ENCODE measurements at places on chromosomes 5 and 9.

- DNase-seq: no peak
Measured at GRCh38 chr5:94045839-94046782, 304.7 kb upstream of the POU5F2 start.

- DNase-seq: no peak
Measured at GRCh38 chr5:173719731-173720082, 103.3 kb upstream of the BOD1 start.

- DNase-seq: no peak
Measured at GRCh38 chr5:101539315-101539714, 636.2 kb upstream of the ST8SIA4 start.

DNA sequence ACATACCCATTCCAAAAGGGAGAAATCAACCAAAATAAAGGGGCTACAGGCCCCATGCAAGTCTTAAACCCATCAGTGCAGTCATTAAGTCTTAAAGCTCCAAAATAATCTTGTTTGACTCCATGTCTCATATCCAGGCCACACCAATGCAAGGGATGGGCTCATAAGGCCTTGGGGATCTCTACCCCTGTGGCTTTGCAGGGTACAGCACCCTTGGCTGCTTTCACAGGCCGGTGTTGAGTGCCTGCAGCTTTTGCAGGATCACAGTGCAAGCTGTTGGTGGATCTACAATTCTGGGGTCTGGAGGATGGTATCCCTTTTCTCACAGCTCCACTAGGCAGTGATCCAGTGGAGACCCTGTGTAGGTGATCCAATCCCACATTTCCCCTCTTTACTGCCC, 5.0 kb upstream of the SPINK14 start:
- DNase-seq: no peak

GRCh38 chr5:76305269-76305668, 97.8 kb upstream of the IQGAP2 start:
- DNase-seq: no peak

- no peak for DNase-seq
Measured at GRCh38 chr9:126338945-126339344, 12.3 kb downstream of the MVB12B start.

DNA sequence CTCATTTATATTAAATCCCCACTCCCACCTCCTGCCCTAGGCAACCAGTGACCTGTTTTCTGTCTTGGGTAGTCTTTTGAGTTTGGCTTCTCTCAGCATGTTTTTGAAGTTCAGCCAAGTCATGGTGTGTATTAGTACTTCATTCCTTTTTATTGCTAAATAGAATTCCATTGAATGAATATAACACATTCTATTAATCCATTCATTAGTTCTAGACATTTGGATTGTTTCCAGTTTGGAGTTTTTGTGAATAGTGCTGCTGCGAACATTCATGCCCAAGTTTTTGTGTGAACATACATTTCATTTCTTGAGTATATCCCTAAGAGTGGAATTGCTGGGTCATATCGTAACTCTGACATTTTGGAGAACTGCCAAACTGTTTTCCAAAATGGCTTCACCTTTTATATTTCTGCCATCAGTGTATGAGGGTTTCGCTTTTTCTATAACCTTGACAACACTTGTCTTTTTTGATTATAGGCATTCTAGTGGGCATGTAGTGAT, 2.7 kb downstream of the ZNF346 start:
- DNase-seq: no peak

DNA sequence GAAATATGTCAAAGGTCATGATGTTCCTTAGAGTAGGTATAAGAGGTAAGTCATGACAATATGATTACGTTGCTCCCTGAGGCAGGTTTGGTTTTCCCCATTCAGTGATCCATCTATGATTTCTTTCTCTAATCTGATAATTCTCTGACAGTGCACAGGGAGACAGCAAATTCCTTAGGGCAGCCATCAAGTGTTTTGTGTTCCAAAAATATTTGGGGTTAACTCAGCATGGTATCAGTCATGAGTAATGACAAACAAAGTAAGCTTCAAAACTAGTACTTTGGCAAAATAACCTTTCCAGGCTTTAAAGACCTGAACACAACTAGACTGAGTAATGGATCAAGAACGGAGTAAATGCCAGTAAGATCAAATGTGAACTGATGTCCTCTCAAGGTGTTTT, 55.3 kb upstream of the SPATA31E1 start:
- DNase-seq: no peak

- DNase-seq: no peak
Measured at GRCh38 chr9:86508208-86508903, 154.1 kb upstream of the TUT7 start.

DNA sequence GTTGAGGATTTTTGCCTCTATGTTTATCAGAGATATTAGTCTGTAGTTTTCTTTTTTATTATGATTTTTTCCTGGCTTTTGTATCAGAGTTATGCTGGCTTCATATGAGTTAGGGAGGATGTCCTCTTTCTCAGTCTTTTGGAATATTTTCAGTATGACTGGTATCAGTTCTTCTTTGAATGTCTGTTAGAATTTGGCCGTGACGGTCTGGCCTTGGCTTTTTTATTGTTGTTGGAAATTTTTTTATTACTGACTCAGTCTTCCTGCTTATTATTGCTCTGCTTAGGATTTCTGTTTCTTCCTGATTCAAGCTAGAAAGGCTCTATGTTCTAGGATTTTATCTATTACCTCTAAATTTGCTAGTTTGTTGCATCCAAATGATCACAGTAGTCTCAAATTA, 421.9 kb downstream of the CDH10 start:
- no peak for DNase-seq

- no peak for DNase-seq
Measured at GRCh38 chr5:14588145-14588544, 6.6 kb downstream of the OTULINL start.

DNA sequence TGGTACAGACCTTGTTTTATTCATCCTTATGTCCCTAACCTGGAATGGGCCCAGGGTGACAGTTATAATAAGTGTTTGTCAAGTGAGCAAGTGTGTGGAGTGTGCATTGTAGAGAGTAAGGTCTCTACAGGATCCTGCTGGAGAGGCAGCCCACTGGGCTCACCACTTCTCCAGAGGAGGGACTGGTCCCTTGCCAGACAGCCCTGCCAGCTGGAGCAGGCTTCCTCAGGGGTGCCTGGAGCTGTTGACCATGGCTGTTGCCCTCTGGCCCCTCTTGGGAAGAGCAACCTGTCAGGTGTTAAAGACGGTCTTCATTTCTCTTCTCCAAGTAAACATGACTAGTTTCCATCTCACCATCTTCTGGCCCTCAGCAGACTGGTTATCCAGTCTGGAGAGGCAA, 20.0 kb downstream of the IRF1 start:
- no peak for DNase-seq

- no peak for DNase-seq
Measured at GRCh38 chr9:83934569-83935275, 13.5 kb upstream of the KIF27 start.

DNA sequence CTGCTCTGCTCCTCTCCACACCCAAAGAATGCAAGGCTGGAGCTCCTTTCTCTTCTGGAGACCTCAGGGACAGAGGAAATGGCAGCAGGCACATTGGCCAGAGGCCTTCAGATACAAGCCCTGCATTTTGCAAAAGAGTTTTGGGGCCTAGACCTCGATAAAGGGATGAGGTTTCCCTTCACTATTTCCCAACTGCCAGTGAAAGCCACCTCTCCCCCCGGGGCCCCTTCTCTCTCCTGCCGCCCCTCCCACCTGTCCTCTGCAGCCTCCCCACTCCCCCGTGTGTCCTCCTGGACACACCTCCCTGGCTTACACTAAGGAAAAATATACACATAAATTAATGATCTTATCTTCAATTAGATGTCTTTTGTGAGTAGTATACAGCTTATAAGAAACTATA, 21.3 kb upstream of the LMNB1 start:
- DNase-seq: no peak

DNA sequence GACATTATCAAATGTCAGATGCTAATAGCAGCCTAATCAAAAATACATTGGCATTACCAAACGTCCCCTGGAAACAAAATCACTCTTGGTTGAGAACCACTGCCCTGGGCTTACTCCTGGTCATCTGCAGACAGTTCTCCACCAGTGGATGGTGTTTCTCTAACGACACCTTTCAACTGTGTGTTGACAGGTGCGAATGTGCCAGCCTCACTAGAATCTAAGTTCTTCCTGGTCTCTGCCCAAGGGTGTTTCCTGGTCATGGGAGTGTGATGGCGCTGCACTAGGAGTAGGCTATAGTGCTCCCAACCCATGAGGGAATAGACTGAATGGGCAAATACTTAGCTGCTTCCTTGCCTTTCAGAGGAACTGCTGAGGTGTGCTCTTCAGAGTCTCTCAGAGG, 105.9 kb downstream of the MRPS27 start:
- DNase-seq: no peak

GRCh38 chr9:6667633-6668280, 22.2 kb upstream of the GLDC start:
- DNase-seq: no peak

- no peak for DNase-seq
Measured at GRCh38 chr5:122351416-122352157, 39.5 kb downstream of the SNCAIP start.

DNA sequence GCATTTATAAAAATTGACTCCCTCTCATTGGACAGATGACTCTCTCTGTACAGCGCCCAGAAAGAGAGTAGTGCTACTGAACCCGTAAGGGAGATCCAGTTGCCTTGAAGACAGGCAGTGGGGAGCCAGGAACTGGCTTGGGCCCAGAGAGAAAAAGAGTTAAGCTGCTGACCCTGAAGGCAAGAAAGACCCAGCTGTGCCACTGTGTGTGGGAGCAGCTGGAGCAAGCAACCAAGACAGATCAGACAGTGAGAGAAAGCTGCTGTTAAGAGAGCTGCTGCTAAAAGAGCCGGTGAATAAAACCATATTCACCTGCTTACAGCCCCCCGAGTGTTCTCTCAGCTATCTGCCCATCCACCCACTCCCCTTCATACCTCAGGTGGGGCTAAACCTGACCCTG, 149.7 kb upstream of the ADAMTS16 start:
- no peak for DNase-seq

- DNase-seq: no peak
Measured at GRCh38 chr5:13921578-13921977, 22.9 kb downstream of the DNAH5 start.

GRCh38 chr9:37528652-37529471, 43.1 kb downstream of the POLR1E start:
- peak; percentile 49 for DNase-seq

GRCh38 chr5:107413754-107414153, 257.0 kb downstream of the EFNA5 start:
- no peak for DNase-seq

DNA sequence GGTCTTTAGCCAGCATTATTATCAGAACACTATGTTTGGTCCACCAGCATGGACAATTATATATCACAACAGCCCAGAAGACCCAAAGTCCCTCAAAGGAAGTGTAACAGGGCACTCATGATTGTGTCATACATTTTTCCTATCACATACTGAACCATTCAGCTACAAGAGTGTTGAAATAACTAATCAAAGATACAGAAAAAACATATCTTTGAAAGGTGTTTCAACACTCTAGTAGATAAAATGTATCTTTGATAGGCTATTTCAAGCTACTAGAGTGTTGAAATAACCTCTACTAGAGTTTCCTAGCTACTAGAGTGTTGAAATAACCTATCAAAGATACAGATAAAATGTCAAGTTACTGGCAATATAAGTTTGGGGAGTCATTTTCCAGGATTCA, 545.0 kb downstream of the PRR16 start:
- no peak for DNase-seq

DNA sequence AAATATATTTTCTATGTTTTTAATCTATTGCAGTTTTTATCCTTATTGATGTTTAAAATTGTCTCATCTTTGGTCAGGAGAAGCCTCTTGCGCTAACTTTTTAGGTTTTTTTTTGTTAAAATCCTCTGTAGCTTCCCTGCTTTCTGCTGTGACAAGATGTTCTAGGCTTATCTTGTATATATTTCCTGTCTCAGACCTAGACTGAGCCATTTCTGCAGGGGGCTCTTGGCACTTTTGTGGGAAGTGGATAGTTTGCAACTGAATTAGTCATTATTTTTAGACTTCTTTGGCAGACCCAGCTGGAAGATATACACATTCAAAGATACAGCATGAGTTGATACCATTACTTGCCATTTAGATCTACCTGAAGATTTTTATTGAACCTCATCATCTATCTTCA, 28.8 kb downstream of the TCERG1 start:
- no peak for DNase-seq

GRCh38 chr5:104418056-104418455, 855.5 kb upstream of the NUDT12 start:
- DNase-seq: no peak

DNA sequence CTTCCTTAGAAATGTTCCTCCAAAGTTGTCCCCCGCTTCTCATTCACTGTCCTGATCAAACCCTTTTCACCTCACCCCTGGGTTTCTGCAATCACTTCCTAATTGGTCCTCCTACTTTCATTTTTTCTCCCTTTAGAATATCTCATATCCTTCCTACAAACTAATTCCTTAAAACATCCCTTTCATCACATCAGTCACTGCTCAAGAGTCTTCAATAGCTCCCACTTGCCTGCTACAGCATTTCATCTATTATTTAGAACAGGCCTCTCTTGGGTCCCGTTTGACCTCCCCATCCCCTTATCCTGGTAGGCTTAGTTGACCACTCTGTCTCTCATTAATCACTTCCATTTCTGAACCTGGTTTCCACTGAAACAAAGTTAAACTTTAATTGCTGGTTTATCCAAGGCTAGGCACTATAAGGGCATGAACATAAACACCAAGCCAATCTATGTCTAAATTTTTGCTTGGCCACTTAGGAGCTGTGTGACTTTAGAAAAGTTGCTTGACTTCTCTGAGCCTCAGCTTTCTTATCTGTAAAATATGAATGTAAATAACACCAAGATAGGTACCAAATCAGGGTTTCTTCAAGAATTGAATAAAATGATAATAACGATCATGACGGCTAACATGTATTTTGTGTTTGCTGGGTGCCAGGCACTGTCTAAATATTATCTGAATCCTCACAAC, 202.1 kb upstream of the WWC1 start:
- no peak for DNase-seq

DNA sequence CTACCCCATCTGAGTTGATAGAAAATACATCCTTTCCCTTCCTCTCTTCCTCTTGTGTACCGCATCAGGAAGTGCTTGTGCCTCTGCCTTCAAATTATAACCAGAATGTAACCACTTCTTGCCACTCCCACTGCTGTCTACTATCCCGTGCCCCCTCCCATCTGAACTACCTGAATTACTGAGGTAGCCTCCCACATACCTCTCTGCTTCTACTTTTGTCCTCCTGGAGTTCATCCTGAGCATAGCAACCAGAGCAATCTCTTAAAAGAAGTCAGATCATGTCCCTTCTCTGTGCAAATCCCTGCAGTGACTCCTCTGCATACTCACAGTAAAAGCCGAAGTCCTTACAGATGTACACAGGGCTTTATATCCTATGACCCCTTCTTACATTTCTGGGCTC, 23.0 kb downstream of the SV2C start:
- DNase-seq: no peak

All from stimulated activated CD4-positive, alpha-beta T cell treated with anti-CD3 and anti-CD28 coated beads, TNF-alpha, amount 100 ng/mL, for 1 hour (primary cell).